ENCODE measurements at places on chromosomes 6 and 20.

GRCh38 chr20:46361381-46361780 lies 45.0 kb downstream of the ELMO2 start:
- DNase-seq: no peak

- no peak for DNase-seq
These were observed 34.1 kb downstream of the ERGIC3 start for GRCh38 chr20:35575958-35576357.

- no peak for DNase-seq
These were observed 411.2 kb downstream of the EYS start for GRCh38 chr6:65295812-65296211.

- DNase-seq: no peak
These were observed 13.6 kb downstream of the IP6K3 start for GRCh38 chr6:33732817-33733708.

DNA sequence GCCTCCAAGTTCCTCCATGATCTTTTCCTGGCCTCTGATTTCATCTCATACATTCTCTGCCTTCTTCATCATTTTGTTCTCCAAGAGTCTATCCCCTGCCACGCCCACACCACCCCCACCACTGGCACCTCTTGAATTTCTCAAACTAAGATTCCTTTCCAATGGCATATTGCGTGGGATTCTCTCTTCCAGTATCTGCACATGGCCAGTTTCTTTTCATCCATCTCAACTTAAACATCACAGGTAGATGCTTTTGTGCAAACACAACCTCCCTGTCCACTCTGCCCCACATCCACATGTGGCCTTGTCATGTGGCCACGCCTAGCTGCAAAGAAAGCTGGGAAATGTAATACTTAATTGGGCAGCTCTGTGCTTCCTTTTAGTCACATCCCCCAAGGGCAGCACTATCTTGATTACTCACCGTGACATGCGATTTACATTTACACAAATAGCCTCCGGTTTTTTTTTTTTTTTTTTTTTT lies 33.4 kb upstream of the ZMYND8 start:
- DNase-seq: no peak

DNA sequence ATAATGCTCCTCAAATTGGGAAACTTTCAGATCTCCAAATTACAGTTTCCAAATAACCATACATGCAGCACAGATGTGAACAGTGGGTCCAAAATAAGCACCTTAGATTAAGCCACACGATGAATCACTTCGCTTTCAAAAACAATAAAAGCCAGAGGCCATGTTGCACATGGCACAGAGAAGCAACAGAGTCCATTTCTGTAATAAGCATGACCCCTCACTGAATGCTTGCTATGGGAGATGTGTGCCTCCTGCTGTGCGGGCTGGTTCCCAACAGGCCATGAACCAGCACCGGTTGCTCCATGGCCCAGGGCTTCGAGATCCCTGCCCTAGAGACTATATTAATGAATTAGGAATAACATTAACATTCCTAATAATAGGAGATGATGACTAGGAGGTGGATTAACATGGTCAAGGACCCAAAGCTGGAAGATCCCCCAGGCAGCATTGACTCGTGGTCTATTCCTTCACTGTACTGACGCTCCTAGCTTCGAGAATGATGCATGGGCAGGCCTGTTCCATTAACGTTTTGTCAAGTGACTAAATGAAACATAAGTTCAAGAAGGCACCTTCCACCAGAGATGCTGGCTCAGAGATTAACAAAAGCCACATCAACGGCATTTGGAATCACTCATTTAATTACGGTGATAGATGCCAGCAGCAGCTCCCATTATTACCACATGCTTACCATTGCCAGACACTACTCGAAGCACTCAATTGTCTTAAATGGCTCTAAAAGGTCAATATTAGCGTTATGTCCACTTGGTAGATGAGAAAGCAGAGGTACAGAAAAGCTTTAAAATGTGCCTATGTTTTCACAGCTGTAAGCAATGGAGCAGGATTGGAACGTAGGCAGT lies 470.6 kb upstream of the AGPAT4 start:
- no peak for DNase-seq

DNA sequence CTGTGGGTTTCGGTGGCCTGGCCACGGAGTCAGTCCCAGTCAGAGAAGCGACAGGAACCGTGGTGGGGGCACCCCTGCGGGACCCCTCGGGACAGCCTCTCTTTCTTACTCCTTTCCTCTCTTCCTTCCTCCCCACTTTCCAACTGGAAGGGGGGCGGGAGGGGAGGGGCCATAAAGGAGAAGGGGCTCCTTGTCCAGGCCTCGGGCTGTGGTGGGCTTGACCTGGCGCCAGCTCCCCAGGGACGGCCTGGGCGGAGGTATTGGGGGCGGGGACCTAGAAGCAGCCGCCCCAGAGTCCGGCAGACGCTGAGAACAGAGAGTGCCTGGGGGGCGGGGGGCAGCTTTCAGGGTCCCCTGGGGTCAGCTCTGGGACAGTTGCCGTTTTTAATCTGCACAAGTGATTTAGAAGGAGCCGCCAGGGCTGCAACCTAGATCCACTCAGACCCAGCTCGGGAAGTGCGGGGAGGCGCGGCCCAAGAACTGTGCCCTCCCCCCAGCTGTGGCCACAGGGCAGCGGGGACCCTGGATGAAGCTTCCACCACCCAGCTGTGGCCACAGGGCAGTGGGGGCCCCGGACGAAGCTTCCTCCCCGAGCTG lies 6.4 kb upstream of the ABHD16B start:
- no peak for DNase-seq

GRCh38 chr20:63854069-63854765 lies 7.1 kb upstream of the ABHD16B start:
- no peak for DNase-seq

GRCh38 chr6:53707108-53707897 lies 41.7 kb upstream of the KLHL31 start:
- DNase-seq: no peak

DNA sequence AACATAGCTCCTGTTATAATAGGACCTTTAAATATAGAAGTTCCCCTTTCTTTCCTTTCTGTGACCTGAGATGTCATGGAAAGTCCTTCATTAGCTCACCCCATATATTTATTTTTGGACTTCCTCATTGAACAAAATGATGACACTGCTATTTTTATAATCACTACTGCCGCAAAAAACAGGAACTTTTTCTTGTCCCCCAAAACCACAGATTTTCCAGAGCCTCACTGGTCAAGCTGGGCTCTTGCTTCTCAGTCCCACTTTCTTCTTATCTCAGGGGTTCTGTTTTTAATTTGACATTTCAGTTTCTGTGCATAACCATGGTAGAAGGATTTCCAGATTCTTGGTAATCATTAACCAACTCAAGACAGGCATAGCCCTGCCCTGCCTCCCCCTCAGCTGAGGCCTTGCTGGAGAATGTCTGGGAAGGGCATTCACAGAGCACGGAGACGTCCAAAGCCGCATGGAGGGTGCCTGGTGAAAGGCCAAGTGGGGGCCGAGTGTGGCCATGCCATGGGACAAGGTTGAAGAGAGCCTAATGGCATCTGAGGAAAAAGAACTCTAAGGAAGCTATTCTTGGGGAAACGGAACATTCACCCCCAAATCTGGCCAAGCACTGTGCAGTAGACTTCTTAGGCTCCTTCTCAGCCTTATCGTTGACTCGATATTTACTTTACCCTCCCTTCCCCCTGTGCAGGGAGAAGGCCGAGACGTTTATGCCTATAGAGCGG lies 73.7 kb downstream of the EDN1 start:
- no peak for DNase-seq

DNA sequence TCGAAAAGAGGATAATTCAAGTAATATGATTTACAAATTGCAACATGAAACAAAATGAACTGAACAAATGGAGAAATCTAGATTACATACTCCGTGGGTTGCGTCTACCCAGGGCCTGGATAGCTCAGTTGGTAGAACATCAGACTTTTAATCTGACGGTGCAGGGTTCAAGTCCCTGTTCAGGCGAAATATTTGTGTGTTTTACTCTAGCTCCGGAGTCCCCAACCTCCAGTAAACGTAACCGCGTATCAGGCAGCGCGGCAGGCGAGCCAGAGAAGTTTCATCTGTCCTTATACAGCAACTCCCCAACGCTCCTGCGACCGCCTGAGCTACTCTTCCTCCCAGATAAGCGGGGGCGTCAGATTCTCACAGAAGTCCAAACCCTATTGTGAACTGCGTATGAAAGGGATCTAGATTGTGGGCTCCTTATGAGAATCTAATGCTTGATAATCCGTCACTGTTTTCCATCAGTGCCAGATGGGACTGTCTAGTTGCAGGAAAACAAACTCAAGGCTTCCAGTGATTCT lies 176.1 kb downstream of the TRIM27 start:
- no peak for DNase-seq

GRCh38 chr6:169339731-169340309 lies 86.2 kb upstream of the THBS2 start:
- no peak for DNase-seq

DNA sequence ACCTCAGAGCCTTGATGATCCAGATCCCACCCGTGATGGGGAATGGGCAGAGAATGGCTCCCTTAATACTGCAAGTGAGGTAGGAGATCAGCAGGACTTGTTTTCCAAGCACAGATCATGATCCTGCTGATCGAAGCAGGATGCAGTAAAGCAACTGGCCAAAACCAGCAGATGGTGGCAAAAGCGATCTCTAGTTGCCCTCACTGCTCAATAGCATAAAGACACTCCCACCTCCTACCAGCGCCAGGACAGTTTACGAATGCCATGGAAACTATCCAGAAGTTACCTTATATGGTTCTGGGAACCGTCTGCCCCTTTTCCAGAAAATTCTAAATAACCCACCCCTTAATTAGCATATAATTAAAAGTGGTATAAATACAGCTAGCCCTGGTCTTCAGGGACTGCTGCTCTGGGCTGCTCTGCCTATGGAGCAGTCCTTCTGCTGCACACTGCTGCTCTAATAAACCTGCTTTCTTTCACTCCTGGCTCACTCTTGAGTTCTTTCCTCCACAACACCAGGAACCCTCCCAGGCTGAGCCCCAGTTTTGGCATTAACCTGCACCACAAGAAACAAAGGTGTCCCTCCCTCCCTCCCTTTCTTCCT lies 415.8 kb downstream of the PREX1 start:
- no peak for DNase-seq

- DNase-seq: no peak
These were observed 23.2 kb upstream of the STX11 start for GRCh38 chr6:144127097-144127496.

- DNase-seq: no peak
These were observed 21.0 kb upstream of the PNISR start for GRCh38 chr6:99446076-99446475.

- no peak for DNase-seq
These were observed 269.1 kb downstream of the CD83 start for GRCh38 chr6:14386668-14387067.

DNA sequence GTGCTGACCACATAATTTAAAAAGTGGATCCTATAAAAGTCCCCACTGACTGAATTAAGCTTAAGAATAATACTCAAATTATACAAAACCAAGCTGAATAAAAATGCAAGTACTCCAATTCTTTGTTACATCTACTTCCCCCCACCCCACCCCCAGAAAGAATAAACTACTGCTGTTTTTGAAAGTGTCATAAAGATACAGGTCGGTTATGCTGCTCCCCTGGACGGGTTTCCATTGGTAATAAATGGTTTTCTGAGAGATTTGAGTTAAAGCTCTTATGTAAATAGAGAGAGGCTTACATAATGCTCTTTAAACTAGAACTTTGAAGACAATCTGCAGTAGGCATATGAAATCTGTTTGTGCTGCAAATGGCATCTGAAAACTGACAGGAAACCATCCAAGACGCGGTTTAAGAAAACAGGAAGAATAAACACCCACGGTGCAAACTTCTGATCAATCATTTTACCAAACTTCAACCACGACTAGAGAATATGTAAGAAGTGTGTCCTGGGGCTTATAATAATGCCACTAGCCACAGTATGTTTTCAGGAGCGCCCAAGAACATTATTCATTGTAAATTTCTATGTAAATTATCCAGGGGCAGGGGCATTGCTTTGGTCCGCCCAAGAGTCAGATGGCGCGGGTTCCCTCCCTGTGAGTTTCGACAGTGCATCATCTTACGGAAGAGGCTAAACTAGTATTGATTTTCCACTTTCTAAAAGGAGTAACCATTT lies 10.8 kb upstream of the POU3F2 start:
- DNase-seq: no peak

- no peak for DNase-seq
These were observed 15.3 kb downstream of the GMEB2 start for GRCh38 chr20:63611646-63612045.

GRCh38 chr20:19697415-19697814 lies 60.6 kb upstream of the RIN2 start:
- DNase-seq: no peak

- DNase-seq: no peak
These were observed 62.7 kb downstream of the TSHZ2 start for GRCh38 chr20:53034899-53035298.

DNA sequence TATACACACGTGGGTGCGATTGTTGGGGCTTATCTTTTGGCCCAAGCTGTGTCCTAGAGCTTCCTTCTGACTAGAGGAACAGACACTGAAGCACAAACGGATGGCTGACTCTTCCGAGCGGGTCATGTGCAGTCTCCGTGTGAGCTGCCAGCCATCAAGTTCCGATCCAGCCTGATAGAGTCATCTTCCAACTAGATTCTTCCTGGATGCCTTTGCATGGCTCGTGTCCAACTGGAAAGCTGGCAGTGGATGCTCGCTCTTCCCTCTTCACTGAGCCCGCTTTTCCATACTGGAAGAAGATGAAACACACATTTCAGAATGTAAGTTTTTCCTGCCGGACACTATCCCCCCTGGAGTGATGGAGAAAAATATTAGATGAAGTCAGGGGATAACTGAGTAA lies 148.1 kb downstream of the SCML4 start:
- DNase-seq: peak; percentile 9

DNA sequence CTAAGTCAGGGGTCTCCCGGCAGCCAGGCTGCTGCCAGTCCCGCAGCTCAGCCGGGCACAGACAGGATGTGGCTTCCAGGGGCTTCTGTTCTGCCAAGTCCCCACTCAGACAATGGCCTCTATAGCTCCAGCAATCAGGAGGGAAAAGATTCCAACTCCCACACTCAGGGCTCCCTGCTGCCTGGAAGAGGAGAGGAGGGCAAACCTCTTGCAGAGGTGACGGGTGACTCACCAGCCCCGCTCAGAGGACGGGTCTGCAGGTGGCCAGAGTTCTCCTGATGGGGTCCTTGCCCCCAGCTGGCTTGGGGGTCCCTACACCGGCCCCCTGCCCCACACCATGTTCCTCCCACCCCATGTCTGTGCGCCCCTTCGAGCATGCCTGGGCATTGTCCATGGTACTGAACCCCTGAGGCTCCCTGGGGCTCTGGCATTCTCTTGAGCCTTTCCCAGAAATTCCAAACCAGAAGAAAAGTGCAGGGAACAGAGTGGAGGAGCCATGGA lies 32.6 kb downstream of the NTSR1 start:
- DNase-seq: no peak
